ENCODE measurements at places on chromosomes 1 and 21.

- DNase-seq: no peak
These were observed 190.1 kb downstream of the TM2D1 start for GRCh38 chr1:61534847-61535246.

- no peak for DNase-seq
These were observed 470.3 kb upstream of the NCAM2 start for GRCh38 chr21:20527731-20528460.

DNA sequence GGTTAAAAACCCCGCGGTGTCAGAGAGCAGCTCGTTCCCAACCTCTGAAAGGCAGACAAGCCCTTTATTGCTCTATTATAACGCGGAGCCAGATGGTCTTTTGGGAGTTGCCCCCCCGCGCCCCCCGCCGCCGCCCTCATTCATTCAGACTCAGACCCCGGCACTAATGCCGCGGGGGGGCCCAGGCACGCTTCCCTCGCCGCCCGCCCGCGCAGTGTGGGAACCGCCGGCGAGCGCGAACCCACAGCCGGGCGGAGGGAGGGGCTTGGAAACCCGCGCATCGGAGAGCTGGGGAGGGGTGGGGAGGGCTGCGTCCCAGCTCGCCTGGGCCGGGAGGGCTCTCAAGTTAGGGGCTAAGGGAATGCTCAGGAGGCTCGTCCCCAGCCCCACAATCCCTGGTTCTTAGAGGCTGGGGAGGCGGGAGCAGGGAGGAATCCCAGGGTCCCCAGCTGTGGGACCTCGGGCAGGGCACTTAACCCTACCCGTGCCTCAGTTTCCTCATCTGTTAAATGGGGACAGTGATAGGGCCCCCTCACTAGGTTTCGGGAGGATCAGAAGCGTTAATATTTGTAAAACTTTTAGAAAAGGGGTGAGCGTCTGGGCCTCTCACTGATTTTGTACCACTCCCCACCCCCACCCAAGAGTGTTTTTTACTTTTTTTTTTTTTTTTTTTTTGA lies 10.9 kb upstream of the HES5 start:
- no peak for DNase-seq

- peak; percentile 72 for DNase-seq
These were observed 2.7 kb upstream of the KCNJ9 start for GRCh38 chr1:160078512-160079195.

DNA sequence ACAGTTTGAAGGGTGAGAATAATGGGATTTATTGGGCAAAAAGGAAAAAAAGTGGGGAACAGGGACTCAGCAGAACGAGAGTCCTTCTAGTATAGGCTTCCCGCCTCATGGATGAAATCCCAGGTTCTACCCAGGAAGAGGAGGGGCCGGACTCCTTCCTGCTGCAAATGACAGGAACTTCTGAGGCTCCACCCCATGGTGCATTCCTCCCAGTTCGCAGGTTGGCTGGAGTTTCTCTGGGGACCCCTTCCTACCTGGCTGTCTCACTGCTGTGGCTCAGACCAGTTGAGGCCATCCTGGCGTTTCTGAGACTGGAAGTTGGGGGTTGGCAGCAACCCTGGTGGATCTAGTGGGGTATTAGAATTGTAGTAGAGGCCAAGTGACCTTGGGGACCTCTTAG lies 27.5 kb downstream of the CNIH3 start:
- no peak for DNase-seq

DNA sequence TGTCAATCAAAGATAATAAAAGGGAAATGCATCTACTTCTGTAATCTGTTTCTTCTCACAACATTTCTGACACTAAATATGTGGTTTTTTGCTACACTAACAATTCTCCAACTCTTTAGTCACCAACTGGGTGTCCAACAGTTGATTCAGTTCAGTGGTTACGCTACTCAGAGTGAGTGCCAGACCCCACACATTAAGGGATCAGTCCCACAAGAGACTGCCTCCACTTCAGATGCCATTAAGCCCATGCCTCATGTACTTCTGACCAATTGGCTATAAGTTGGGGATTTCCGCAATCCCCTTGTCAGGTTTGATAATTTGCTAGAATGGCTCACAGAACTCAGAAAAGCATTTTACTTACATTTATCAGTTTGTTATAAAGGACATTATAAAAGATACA lies 28.4 kb downstream of the RNF2 start:
- no peak for DNase-seq

DNA sequence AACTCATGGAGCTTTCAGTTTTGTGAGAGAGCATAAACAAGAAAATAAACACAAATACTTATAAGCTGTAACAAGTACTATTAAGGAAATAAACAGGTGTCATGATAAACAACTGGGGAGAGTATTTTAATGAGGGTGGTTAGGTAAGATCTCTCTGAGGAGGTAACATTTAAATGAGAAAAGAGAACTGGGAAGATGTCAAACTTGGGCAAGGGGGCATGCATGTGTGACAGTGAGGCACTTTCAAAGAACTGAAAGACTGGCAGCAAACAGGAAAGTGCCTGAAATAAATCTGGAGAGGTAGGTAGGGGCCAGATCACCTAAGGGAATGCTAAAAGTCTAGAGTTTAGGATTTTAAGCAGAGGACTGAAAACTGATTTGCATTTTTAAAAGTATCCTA lies 37.8 kb downstream of the NSL1 start:
- no peak for DNase-seq

GRCh38 chr1:67572594-67573221 lies 112.3 kb upstream of the GADD45A start:
- DNase-seq: no peak

DNA sequence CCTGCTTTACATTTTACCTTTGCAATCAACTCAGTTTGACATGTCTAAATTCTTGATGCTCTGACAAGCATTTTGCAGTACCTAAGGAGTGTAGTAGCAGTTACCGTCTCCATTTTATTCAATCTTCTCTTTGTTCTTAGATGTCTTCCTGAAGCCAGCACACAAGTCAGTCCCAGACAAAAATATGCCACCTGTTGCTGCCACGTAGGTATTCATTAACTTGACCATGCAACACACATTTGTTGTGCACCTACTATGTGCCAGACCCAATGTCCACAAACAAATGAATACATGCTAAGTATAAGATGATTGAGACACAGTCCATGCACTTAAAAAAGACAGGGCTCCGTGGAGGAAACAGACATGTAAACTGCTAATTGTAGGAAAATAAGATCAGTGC lies 81.5 kb upstream of the NGF start:
- no peak for DNase-seq

- no peak for DNase-seq
These were observed 1.5 kb downstream of the KCNA2 start for GRCh38 chr1:110604586-110605148.

DNA sequence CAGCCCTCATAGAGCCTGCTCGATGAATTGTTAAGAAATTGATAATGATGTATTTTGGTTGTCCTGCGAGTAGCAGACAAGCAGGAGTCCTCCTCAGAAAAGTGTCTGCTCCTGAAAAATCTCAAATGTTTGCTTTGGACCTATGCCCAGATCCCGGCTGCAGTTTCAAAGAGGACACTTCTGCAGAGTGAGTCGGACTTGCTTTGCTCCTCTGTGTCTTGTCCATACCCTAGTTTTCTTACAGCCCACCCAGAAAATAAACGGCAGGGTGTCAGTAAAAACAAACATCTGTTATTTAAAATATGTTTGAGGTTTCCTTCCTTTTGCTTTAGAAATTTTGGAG lies 2.8 kb downstream of the S100A10 start:
- DNase-seq: no peak

DNA sequence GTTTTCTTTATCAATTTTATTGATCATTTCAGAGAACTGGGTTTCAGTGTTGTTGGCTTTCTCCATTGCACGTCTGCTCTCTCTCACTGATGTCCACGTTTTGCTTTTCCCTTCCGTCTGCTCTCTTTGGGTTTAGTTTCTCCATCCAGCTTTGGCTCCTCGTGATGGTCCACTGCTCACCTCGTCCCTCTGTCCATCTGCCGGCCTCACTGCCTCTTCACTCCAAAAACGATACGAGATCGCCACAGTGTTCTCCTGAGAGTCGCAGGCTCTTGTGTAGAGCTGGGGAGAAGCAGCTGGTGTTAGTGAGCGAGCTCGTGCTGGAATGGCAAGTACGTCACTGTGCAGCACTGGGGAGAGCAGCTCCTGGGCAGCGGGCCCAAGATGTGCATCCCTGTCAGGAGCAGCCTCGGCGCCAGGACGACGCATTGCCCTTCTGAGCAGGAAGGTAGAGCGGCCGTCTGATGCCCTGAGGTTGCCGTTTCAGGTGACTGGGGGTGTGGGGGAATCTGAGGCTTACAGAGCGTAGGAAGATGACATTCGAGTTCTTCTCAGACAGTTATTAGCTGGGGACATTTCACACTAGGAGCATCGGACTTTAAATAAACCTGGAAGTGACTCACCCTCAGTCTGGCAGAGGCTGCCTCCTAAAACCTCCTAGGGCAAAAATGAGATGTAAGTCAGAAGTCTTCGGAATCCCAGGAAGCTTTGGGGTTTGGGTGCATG lies 31.4 kb upstream of the PCBP3 start:
- peak; percentile 29 for DNase-seq

GRCh38 chr1:204441558-204441957 lies 29.9 kb upstream of the PPP1R15B start:
- DNase-seq: no peak

DNA sequence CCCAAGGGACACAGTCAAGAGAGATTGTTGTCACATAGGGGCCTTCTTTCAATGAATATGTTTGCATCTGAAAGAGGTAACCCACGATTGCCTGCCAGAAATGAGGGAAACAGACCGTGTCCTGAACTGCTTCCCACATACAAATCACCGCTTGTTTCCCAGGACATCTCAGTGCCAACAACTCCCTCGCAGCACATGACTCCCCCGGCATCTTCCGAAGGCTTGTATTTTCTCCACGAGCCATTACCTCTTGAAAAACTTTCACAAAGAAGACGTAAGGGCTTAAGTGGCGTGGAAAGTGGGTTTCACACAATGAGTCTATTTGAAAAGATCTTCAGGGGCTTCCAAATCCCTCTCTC lies 31.6 kb upstream of the PDE9A start:
- no peak for DNase-seq

- DNase-seq: no peak
These were observed 10.8 kb downstream of the SPTA1 start for GRCh38 chr1:158675563-158676323.

- no peak for DNase-seq
These were observed 245 bp upstream of the TMEM269 start for GRCh38 chr1:42784547-42784945.

DNA sequence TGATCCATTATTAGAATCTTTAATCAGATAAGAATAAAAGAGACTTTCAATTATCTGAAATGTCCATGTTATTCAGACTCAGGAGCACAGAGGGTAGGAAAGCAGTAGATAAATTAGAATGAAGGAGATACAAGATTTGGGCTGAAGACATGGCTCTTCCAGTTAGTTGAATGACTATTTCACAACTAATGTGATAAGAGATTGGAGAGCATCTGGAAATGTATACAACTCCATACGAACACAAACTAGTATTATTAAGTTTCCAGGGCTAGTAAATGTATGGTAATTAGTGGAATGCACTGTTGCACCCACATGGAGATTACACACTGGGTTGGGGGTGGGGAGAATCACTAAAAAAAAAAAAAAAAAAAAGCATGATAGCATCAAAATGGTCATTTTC lies 618.0 kb downstream of the KIF26B start:
- no peak for DNase-seq

DNA sequence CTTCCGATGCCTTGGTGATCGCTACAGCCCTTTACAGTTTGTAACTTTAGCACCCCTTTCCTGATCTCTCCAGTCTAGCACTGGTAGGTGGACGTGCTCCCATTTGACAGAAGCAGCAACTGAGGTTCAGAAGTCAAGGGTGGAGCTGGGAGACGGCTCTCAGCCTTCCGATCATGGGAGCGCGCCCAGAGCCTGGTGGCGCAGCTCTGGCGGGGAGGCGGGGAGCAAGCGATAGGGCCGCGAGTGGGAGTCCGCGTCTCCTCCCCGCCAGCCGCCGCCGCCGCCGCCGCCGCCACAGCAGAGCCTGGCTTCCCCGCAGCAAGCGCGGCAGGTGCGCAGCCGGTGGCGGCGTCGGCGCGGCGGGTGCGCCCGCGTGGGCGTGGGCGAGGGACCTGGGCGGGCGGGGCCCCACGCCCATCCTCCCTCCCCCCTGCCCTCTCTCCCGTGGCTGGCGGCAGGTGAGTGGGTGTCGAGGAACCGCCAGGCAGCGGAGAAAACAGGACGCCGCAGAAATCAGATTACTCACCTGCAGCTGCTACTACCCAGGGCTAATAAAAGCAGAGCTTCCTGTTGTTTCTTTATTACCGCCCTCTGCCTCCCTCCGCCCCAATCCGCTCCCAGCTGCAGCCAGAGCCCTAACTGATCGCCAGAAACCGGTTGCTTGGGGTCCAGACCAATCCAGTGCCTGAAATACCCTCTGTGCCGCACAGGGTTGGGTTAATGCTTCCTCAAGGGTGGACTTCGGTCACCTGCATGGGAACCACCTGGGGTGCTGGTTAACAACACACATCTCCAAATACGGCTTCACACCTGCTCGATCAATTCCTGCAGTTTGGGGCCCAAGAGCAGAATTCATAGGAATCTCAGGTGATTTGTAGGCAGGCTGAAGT lies 60.2 kb upstream of the ID3 start:
- no peak for DNase-seq

DNA sequence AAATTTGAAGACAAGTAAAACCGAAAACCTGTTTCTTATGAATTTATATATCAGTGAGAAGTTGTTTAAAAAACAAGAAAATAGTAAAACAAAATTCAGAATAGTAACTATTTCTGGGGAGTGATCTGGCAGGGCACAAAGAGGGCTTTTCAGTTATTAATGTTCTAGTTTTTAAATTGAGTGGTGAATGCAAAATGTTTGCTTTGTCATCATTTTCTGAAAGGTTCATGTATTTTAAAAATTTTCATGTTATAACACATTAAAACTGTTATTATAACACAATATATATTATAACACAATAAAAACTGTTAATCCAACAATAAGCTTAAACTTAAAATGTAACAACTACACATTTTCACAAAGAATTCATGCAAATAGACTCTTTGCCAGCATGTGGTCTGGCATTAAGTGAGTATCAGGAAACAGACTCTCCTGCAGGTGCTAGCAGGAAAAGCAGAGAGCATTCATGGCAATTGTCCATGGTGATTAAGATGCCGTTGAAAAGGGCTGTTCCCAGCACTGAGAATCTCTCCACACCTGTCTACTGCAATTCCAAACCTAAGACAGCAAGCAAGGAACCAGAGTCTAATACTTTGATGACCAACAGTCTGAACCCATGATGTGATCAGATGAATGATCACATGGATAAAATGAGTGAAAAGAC lies 204.9 kb downstream of the TBX15 start:
- no peak for DNase-seq

- no peak for DNase-seq
These were observed 15.6 kb downstream of the B3GALT5 start for GRCh38 chr21:39628385-39628784.

DNA sequence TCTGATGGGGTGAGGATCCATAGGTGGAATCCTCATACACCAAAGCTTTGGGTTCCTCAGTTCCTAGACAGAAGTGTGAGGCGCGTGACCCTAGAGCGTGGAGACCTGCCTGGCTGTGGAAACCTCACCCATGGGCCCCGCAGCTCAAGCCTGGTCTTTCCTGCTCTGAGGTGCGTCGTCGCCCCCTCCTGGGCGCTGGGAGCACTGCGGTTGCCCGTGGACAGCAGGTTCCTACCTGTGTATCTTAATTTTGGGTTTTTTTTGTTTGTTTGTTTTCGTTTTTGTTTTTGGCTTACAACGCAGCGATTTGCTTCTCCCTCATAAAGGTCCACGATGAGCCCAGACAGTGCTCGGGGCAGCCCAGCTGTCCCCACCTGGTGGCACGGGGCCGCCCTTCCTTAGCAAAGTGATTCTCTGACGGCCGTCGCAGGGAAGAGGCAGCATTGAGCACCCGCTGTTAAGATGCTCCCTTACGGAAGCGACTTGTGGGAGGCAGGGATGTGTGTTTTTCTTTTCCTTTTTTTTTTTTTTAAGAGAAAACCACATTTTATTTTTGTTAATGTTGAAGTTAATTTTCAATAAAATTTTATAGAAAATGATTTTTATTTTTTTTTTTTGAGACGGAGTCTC lies 36.5 kb upstream of the TRAPPC10 start:
- peak; percentile 57 for DNase-seq

Data from anterior cingulate cortex (tissue), 58 donors.